ENCODE measurements at places on chromosomes 7 and 10.

DNA sequence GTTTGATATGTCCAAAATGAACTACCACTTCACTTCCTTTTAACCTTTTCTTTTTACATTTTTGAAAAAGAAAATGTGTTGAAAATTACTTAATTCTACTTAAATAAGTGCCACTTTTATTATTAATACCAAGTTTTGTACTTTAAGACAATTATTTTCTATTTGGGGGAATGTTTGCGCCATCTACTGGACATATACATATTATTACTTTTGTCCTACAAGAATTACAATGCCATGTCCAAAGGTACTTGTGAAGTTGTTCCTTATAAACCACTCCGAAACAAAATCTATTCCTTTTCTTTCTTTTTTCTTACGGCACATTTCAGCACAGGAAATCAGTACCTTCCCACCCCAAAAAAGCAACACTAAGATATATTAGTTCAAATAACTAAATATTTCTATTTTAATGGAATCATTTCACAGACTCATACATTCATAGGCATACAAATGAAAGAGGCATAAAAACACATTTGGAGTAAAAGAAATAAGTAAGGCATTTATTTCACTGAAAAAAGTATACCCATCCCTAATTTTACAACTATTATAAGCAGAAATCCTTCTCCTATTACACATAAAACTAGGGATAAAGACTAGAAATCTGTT lies 169.9 kb downstream of the RNF133 start:
- peak; percentile 71 for DNase-seq

DNA sequence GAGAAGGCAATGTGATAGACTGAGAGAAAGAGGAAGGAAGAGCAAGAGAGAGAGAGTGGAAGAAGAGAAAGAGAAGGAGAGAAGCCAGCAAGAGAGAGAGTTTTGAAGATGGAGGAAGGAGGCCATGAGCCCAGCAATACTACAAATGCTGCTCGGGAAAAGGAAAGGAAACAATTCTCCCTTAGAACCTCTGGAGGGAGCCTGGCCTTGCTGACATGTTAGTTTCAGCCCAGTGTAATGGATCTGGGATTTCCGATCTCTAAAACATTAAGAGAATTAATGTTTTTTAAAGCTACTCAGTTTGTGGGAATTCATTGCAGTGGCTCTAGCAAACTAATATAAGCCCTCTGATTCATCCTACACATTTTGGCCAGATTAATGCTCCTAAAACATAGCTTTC lies 206.8 kb upstream of the MTPN start:
- peak; percentile 2 for DNase-seq

DNA sequence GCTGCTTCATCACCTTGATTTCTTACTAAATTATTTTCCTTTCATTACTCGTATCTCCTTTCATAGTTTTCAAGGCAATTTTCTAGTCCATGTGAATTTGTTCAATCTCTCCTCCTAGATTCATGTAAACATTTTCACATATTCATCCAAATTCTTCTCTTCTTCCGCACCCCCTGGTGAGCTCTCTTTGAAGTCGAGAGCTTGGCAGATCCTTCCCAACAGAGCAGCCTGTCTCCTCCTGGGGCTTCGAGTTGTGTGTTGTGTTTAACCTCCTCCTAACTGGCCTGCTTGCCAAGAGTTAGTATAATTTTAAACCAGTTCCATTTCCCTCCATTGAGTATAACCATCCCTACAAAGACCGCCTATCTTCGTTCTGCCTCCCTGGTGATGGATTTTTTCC lies 272.4 kb upstream of the CELF2 start:
- DNase-seq, result no peak

GRCh38 chr7:158904599-158904998 lies 48.2 kb downstream of the DYNC2I1 start:
- DNase-seq, result no peak

- DNase-seq, result no peak
These were observed 6.0 kb downstream of the LDB1 start for GRCh38 chr10:102113956-102114857.

DNA sequence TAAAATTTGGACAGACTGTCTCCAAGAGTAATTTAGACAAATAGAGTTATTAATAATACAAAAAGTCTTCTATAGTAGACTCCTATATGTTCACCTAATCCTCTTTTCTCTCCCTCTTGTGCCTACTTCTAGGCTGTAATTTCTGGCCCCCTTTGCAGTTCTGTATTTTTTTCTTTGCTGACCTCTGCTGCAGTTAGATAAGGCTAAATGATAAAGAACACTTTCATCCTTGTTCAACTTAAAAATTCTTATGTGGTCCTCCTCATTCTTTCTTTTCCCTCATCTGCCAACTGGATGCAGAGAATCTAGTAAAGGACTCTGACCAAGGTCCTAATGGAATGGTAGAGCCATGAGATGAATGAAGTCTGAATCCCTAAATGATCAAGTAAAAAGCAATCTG lies 20.1 kb downstream of the GLCCI1 start:
- no peak for DNase-seq

GRCh38 chr10:96600337-96600736 lies 13.5 kb upstream of the TM9SF3 start:
- DNase-seq, result no peak

DNA sequence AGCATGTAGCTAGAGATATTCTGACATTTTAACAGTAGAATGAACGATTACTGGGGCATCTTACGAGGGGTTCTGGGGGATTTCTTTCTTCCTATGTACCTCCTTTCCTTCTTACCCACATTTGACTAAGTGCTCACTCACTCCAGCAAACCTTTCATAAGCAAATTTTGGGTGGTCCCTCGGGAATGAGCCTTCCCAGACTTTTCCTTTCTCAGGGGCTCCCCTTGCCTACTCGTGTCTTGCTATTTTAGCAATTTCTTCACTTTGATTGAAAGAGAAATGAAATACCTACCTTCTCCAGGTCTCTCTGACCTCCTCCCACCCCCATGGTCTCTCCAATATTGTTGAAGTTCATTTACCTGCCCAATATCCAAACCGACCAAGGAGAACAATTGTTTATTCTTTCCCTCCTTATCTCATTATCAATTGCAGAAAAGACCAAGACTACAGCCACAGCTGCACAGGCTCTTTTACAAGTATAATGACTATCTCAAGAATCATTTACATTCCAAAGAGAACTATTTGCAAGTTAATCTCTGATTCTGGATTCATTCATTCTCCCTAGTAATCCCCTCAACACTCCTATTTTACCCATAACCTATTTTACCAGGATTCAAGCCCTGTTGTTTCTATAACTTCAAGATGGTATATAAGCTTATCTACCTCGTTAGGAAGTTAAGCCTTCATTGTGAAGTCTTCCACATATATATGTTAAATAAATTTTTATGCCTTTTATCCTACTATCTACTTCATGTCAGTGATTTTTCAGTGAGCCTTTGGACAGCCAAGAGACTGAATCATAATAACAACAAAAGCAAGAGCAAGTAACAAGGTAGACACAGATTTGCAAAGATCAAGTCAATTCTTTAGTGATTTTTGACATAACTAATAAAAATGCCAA lies 480.6 kb downstream of the IPMK start:
- no peak for DNase-seq
